ENCODE measurements at places on chromosomes 12 and 14.

DNA sequence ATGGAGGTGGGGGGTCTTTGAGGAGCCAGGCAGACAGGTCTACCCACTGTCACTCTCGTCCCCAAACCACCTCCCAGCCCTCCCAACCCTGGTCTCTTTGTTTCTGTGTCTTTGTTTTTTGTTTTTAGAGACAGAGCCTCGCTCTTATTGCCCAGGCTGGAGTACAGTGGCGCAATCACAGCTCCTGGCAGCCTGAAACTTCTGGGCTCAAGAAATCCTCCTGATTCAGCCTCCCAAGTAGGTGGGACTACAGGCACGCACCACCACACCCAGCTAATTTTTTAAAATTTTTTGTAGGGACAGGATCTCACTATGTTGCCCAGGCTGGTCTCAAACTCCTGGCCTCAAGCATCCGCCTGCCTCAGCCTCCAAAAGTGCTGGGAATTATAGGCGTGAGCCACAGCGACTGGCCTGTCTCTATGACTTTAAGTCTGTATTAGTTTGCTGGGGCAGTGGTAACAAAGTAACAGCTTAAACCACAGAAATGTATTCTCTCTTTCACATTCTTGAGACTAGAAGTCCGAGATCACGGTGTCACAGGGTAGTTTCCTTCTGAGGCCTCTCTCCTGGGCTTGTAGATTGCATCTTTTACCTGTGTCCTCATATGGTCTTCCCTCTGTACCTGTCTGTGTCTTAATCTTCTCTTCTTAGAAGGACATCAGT is 26.1 kb downstream of the DTX1 start:
- DNase-seq = no peak

GRCh38 chr12:50088577-50089335 is 3.6 kb downstream of the SMARCD1 start:
- DNase-seq = peak; percentile 50

DNA sequence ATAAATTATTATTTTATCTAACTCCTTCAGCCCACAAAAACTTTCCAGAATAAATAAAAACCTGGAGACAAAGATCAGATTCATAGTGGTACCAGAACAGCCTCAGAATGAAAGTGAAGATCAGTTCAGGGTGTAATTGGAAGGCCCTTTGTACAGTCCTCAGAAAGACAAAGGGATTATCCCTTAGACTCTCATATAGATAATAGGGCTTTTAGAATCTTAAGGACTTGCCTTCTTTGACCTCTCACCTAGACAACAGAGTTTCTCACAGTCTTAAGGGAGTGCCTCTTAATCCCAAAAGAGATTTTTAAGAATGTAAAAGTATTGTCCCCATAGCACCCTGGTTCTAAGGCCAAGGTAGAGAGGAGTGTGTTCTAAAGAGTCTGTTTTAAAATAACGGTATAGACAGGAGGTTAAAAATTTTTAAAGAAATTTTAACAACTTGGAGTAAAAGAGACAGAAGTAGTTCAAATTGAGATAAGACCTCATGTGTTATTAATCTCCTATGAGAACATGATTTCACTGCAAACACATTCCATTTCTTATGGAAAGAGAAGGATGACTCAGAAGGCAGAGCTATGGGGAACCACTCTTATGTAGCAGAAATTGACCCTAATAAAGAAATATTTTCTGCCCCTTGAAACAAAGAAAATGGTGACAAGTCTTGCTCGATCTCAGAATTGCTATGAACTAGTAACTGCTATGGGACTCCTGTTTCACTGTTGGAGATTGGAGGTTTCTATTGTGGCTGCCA is 24.2 kb upstream of the NOVA1 start:
- peak; percentile 75 for DNase-seq

GRCh38 chr14:73744175-73744867 is 30.1 kb upstream of the PNMA1 start:
- no peak for DNase-seq

- DNase-seq = no peak
Observed at GRCh38 chr12:4871514-4871913, 38.2 kb upstream of the KCNA1 start.

DNA sequence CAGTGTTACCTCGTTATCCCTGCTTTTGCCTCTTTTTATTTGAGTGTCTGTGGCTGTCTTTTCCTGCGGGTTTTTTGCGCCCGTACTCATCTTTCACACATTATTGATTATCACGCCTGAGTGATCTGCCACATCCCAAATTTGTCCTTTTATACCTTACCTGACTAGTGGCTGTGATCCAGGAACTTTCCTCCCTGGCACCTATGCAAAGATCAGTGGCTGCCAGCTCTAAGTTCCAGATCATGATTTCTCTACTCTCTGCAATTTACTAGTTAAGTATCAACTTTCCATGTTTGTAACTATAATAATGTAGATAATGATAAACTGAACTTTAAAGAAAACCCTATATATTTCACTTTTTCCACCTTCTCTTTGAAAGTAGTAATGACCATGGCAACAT is 36.9 kb downstream of the PLEKHA5 start:
- no peak for DNase-seq

GRCh38 chr12:101439236-101439635 is 31.7 kb upstream of the ARL1 start:
- no peak for DNase-seq

- no peak for DNase-seq
Observed at GRCh38 chr12:68903511-68903910, 29.5 kb downstream of the CPM start.
